Mammary epithelial cell (primary cell): ENCODE measurements at places on chromosomes 3 and 15. TPM values are rescaled to one million over a fixed set of nuclear protein-coding genes. Genes with fewer than 3 reads are reported as not detected.

Gene TM4SF4
- not detected in 2 replicates for total RNA-seq

- no peak for DNase-seq
Measured at GRCh38 chr15:74632601-74633000, 17.0 kb downstream of the CLK3 start.

GRCh38 chr15:40923551-40923950, 5.6 kb upstream of the DLL4 start:
- DNase-seq, result no peak

Gene PIGX
- 24.7 and 25.7 TPM in 2 replicates for total RNA-seq
